ENCODE measurements at places on chromosomes 12 and 14.

DNA sequence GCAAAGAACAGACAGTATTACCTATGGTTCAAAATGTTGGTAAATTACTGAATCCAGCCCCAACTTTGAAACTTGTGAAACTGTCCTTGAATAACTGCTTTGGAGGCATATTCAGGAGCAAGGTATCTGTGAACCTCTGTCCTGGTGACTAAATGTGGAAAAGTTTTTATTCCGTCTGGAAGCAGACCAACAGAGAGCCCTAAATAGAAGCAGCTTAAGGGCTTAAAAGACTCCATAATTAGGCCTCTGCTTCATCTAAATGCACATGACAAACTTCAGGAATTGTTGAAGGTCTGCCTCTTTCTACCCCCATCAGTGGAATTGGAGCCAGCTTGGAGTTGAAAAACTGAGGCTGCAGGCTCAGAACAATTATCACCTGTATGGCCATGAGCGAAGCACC, 276.5 kb downstream of the KCNH5 start:
- no peak for DNase-seq

DNA sequence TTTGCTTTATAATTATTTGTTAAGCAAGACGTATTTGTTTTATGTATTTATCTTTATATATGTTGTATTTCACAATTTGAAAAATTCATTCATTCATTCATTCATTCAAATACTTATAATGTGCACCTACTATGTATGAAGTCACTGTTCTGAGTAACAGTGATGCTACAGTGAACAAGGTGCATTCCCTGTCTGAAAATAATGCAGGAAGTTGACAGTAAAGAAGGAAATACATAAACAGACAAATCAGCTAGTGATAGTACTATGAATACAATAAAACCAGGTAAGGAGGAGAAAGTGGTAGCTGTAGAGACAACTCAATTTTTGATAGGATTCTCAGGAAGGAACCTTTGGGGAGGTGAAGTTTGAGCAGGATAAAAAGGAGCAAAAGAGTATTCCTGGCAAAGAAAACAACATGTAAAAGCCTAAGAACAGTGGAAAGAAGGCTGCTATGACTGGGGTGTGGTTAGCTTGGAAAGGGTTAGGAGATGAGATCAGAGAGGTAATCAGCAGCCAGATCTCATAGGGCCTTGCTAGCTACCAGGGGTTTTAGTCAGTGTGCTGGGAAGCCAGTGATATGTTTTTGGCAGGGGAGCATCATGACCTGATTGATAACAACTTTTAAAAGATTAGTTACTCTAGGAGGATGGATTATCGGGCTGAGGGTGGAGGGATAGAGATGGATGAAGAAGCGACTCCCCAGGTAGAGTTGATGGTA, 17.4 kb downstream of the BICDL1 start:
- DNase-seq, result no peak

- DNase-seq, result no peak
Observed at GRCh38 chr12:51621156-51621922, 30.3 kb downstream of the SCN8A start.

GRCh38 chr12:112900298-112901145, 6.2 kb upstream of the OAS1 start:
- no peak for DNase-seq

DNA sequence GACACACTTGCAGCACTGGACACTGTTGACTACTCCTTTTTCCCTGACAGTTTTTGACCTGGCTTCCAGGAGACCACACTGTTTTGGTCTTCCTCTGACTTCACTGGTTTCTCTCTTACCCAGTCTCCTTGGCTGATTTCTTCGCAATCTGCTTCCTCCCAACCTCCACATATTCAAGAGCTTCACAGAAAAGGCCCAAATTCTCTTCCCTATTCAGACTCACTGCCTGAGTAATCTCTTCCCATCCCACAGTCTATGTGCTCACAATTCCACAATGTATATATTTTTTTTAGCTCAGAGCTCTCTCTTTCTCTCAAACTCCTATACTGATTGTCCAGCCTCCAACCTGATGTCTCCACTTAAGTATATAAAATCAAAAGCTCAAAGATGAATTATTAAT, 115.4 kb downstream of the SINHCAF start:
- no peak for DNase-seq

Measured in stimulated activated CD8-positive, alpha-beta memory T cell treated with anti-CD3 and anti-CD28 coated beads, Interleukin-7, amount 100 ng/mL, for 24 hours (primary cell).